Kasumi-1 (cell line): ENCODE measurements at places on chromosomes 3 and 15.

DNA sequence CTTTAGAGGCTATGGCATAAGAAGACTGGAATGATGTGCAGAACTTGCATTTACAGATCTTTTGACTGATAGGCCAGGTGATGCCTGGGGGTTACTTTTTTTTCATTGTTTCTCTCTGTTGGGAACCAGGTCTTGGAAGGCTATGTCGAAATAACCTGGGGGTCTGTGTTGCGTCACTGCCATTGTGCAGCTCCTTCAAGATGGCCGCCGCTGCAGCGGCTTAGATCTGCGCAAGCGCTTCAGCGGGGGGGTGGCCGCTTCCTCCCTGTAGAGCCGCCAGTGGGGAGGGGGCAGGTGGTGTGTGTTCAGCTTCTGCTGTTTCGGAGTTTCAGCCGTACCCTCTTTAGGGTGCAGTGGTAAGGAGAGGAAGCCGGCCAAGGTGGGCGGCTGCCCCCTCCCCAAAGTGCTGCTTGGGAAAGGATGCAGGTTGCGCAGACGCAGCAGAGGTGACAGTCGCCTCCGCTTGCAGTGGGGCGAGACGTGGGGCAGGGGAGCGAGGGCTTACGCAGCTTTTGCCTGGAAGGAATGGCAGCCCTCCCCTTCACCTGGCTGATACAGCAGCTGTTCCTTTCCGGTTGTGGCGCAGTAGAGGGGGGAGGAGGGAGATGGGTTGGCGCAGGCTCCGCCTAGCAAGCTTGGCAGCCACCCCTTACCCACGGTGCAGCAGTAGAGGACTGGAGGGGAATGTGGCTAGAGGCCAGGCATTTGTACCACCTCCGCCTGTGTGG lies 1.5 kb downstream of the SNRPN start:
- no peak for DNase-seq

DNA sequence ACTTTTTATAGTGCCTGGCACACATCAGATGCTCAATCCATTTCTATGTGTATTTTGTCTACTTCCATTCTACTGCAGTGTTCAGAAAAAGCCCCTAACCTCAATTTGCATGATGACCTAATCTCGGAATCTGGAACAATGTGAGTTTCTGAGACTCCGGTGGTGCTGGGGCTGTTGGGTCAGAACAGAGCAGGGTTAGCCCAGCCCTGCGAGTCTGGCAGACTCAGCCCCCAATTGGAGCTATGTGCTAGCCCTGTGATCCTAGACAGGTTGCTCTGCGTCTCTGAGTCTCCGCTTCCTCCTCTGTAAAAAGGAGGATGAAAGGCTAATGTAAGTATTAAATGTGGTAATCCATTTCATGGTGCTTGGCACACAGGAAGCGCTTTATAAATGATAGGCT lies 95.0 kb upstream of the ICE2 start:
- DNase-seq: no peak

DNA sequence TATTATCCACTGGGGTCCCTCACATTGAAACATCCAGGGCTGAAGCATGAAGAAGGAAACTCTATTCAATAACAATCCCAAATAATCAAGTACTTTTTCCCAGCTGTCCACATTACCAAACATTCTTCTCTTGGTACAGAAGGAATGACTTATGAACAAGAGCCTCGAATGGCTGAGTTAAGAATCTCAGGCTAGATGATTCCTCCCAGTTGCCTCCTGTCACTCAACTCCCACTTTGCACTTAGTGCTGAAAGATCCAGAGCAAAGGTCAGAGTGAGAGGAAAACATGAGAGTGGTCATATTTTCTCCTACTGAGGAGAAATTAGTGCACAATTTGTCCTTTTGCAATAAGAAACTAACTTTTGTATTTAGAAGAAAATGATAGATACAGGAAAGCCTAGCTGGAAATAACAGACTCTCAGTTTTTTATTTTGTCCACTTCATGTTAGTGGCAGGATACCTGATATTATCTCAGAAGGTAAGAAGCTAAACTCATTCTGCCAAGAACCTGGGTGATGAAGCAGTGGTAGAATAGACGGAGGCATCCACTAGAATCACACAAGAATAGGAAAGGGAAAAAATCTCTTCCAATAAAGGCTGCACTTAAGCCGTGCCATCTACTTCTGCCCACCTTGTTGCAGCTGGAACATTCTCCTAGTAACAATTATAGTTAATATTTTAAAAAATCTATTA lies 46.2 kb downstream of the GADL1 start:
- no peak for DNase-seq

GRCh38 chr3:103752986-103753385 lies 1318.2 kb downstream of the ZPLD1 start:
- no peak for DNase-seq

GRCh38 chr3:32584660-32585059 lies 14.0 kb upstream of the DYNC1LI1 start:
- DNase-seq: no peak

GRCh38 chr3:127264794-127265514 lies 22.9 kb downstream of the PRR20G start:
- no peak for DNase-seq

GRCh38 chr3:70530626-70531025 lies 218.2 kb upstream of the MDFIC2 start:
- no peak for DNase-seq

GRCh38 chr3:191424881-191425280 lies 36.1 kb upstream of the PYDC2 start:
- no peak for DNase-seq

DNA sequence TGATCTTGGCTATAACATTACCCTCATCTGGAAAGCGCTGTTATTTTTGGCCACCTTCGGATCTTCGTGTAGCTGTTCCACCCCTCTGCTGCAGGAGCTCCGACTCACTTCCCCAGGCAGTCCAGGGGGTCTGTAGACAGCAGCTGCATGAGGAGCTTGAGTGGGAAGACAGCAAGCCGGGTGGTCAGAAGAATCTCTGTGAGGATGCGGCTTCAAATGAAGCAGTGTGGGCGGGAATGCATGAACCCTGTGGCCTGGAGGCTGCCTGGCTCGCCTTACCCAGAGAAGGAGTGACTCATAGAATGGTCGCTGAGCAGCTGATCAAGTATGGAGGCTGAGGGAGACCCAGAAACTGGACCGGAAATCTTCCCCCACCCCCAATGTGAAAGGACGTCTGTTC lies 45.2 kb upstream of the NR2F2 start:
- no peak for DNase-seq
